Ovary (tissue), 10 donors: ENCODE measurements at places on chromosomes 1 and 21.

DNA sequence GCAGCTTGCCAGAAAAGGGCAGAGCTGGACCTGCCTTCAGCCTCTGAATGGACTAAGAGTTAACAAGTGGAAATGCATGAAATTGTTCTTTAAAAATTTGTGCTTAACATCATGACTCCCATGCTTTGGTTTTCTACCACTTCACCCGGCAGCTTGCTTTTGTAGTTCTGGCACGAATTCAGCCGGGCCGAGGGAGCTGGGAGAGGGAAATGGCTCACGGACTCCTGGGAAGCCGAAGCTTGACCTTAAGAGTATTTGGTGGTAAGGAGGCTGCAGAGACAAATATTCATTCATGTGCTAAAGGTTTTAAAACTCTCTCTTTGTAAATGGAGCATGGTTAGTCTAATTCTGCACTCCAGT lies 17.2 kb upstream of the GFI1 start:
- DNase-seq, result no peak

GRCh38 chr1:190935925-190936324 lies 458.3 kb upstream of the BRINP3 start:
- no peak for DNase-seq

DNA sequence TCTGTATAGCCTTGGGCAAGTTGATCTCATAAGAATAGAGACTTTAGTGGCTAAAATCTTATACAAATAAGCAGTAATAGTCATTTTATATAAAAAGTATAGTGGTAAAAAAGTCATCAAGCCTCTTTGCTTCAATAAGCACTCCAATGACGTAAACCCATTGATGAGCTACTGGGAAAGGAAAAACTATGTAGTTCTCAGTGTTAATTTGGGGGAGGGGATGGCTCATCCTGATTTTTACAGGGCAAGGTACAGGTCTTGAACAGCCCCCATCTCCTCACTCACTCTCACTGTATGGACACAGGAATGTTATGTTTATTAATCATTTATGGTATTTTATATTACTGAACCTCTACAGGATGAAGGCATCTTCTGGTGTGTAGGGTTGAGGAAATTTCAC lies 38.1 kb upstream of the CD55 start:
- DNase-seq, result no peak

GRCh38 chr1:52479076-52479475 lies 73.8 kb downstream of the TUT4 start:
- DNase-seq, result no peak

DNA sequence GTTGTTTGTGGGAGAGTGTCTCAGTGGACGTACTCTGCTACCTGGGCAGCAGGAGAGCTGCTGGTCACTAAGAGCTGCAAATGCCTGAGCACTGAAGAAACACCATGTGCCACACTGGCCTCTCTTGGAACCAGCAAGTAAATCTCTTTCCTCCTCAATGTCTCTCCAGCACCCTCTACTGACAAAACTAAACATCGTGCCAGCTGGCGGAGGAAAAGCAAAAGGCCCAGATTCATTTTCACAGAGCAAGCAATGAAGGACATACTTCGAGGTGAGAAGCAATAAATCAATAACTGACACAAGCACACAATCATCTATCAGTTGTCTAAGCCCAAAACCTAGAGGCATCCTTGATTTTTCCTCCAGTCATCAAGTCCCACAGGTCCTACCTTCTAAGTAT lies 78.1 kb downstream of the RERE start:
- DNase-seq, result no peak

GRCh38 chr1:41259221-41259620 lies 17.1 kb upstream of the SCMH1 start:
- DNase-seq, result no peak

- no peak for DNase-seq
Observed at GRCh38 chr1:44503625-44504024, 98.6 kb downstream of the RNF220 start.

- DNase-seq, result peak; percentile 63
Observed at GRCh38 chr21:44370027-44370735, 16.8 kb downstream of the TRPM2 start.

- DNase-seq, result no peak
Observed at GRCh38 chr21:23017989-23018388, 2019.8 kb downstream of the NCAM2 start.

GRCh38 chr1:228848406-228848805 lies 113.1 kb downstream of the RHOU start:
- DNase-seq, result no peak

DNA sequence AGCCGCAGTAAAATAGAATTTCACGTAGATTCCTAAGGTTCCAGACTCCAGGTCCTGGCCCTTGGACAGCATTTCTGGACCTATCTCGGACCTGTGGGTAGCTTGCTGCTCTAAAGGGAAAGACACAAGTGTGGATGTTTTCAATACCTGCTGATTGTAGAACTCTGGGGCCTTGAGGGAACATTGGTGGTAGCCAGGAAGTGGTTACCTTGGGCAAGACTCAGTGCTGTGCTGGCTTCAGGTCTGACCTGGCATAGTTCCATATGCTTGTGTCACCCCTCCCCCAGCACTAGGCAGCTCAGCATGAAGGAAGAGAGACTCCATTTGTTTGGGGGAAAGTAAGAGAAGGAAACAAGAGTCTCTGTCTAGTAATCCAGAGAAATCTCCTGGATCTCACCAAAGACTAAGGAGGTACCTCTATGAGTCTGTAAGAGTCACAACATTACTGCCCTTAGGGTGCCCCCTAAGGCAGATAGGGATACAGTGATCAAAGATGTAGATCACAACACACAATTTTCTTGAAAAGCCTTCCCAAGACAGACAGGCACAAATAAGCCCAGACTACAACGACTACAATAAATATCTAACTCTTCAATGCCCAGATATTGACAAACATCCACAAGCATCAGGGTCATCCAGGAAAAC lies 398.8 kb downstream of the TGFB2 start:
- no peak for DNase-seq

GRCh38 chr1:36257375-36257767 lies 33.1 kb downstream of the THRAP3 start:
- DNase-seq, result no peak

DNA sequence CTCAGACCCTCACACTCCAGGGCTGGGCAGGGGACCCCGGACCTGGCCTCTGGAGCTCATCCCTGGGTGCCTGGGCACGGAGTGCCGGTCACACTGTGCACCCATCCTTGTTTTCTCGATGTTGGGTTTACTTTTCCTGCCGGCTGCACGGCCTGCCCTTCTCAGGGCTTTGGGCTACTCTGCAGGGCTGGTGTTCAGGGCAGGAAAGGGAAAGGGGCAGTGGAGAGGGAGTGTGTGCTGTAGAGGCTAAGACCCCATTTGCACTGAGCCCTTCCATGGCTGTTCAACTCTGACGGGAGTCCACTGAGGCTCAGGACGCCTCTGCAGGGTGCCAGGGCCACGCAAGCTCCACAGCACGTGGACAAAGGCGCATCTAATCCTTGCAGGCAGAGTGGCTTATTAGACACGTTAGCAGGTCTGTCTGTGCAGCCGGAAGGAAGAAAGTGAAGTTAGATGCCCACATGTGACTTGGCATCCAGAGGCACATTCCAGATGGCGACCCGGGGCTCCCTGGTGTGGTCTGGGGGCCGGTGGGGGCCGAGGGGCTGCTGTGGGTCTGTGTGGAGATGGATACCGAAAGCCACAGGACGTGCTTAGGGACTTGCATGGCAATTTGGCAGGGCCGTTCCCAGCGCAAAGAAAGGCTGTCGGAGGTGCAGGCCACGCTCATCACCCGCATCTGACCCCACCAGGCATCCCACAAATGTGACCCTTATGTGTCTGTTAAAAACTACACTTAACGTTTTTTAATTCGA lies 33.6 kb downstream of the COL18A1 start:
- no peak for DNase-seq

DNA sequence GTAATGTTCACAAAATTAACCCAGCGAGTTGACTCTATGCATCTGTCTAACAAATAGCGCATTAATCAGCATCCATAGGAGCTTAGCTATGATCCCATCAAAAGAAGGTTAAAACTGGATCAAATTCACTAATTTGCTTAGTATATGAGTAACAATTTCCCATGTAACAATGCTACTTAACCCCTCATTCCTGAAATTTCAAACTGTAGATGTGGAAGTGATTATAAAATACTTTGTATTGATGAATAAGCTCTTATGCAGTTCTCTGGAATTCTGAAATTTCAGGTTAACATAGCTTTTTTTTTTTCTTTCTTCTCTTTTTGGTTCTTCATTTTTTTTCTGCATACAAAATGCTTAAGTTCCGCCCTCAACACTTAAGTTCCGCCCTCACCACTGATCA lies 1272.7 kb downstream of the KCNT2 start:
- no peak for DNase-seq

DNA sequence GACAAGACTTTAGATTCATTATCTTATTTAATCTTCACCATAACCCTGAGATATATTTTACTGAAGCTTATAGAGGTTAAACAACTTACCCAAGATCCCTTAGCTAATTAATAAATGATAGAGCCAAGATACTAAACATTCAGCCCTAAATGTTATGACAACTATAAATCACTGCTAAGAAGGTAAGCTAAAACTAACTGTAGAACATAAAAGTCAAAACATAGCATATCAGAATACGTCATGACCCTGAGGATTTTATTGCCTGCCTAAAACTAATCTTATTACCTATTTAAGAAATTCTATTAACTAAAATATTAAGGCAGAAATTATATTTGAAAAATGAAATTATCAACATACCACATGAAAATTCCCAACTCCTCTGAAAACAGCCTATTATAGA lies 22.6 kb downstream of the EVI5 start:
- DNase-seq, result no peak

GRCh38 chr1:241770115-241770514 lies 77.9 kb upstream of the EXO1 start:
- DNase-seq, result no peak

DNA sequence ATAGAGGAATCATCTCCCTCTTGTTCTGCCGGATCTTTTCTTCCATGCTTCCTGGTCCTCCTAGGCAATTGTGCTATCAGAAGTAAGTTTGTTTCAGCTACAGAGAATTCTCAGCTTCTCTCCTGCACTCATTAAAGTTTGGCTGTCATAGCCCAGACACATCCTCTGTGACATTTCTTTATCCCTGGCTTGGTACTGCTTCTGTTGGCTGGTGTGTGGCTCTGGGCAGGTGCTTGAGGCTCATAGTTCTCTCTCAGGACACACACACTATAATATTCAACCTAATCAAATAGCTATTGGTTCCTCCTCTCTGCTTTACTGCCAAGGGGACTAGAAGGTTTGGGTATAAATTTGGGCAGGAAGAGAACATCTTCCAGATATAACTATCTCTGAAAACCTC lies 172.1 kb downstream of the ROR1 start:
- DNase-seq, result no peak

- no peak for DNase-seq
Observed at GRCh38 chr1:149843431-149844041, 55.8 kb upstream of the BOLA1 start.

DNA sequence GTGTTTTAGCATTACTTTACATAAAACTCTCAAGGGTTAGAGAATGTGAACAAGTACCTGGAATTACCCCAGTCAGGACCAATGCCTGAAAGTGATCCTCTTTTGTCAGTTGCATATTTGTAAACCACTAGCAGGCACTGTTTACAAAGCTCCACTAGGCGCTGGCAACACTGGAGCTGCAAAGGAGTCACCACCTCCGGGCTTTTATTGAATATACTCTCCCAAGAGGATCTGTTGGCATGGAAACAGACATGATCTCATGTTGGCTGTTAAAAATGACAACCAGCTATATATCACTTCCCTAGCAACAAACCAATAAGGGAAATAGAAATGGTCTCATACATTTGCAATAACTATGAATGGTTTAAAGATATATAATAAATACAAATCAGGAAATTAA lies 116.0 kb downstream of the TTLL7 start:
- no peak for DNase-seq

GRCh38 chr1:209561532-209561931 lies 22.0 kb upstream of the CAMK1G start:
- DNase-seq, result no peak

DNA sequence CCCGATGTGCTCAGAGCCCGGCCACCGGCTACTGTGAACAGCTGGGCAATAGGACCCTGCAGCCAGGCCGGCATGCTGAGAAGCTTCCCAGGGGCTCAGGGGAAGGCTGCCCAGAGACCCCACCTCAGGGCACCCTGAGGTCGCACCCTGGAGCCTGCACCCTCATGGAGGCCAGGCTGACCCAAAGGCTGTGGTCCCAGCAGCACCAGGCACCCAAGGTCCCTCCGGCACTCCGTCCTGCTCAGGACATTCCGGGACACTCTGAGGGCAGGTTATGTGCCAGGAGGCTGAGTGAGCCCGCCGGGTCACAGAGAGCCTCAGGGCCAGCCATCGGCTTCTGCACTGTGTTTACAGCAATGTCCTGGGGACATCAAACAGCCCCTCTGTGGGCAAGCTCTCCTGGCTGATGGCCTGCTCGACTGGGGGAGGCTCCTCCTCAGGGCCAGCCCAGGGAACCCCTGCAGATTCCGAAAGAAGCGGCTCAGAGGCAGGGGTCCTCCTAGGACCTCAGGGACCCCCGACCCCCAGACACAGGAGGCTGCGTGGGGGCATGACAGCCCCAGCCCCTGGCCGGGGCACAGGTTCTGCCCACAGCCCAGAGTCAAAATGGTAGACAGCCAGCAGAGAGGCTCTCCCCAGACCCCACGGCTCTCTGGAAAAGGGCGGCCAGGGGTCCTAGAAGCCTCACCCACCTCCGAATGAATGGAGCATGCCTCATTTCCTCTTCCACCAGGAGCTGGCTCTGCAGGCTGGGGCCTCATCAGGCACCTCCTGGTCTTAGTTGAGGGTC lies 8.2 kb downstream of the SLC19A1 start:
- DNase-seq, result peak; percentile 17

GRCh38 chr21:17690078-17690494 lies 77.4 kb upstream of the BTG3 start:
- DNase-seq, result no peak

DNA sequence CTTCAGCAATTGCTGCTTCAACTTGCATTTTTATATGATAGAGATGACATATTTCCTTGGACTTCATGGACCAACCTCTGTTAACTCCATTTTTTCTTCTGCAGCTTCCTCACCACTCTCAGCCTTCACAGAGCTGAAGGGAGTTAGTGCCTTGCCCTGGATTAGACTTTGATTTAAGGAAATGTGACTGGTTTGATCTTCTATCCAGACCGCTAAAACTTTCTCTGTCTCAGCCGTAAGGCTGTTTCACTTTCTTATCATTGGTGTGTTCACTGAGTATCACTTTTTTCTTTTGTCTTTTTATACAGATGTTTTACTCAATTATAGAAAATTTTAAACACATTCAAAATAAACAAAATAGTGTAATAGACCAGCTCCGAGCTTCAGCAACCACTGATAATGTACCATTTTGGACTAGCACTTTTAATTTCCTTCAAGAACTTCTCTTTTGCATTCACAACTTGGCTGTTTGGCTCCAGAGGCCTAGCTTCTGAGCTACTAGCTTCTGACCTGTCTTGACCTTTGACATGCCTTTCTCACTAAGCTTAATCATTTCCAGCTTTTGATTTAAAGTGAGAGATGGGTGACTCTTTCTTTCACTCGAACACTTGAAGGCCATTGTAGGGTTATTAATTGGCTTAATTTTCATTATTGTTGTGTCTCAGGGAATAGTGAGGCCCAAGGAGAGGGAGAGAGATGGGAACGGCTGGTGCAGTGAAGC lies 9.3 kb downstream of the NEK7 start:
- no peak for DNase-seq
